ENCODE measurements at places on chromosomes 4 and X.

DNA sequence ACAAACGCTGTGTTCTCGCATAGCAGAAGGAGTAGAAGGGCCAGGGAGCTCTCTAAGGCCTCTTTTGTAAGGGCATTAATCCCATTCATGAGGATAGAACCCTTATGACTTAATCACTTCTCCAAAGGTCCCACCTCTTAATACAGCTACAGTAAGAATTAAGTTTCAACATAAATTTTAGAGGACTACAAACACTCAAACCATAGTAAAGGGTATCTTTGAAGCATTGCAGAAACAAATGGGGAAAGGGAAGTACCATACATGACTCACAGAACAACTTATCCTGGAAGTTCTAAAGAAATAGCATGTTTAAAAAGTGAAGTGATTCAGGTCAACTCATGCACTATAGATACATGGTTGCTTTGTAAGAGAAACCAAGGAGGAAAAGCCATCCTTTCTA is 680.8 kb downstream of the RPA4 start:
- no peak for DNase-seq

GRCh38 chrX:137749246-137749645 is 183.3 kb downstream of the ZIC3 start:
- DNase-seq = no peak

GRCh38 chrX:104668550-104668949 is 102.6 kb downstream of the IL1RAPL2 start:
- DNase-seq = no peak

GRCh38 chr4:102163404-102164140 is 181.7 kb downstream of the SLC39A8 start:
- DNase-seq = no peak

DNA sequence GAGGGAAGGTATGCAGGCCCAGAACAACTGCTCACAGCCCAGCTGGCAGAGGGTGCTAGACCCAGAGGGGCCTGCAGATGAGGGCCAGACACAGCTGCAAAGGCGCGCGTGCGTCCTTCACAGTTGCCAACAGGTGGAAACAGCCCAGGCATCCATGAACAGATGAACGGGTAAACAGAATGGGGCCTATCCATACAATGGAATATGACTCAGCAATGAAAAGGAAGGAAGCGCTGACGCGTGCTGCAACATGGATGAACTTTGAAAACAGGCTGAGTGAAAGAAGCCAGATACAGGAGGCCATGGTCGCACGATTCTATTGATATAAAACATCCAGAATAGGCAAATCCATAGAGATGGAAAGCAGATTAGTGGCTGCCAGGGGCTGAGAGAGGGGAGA is 83.1 kb upstream of the DDX3X start:
- no peak for DNase-seq

- no peak for DNase-seq
Measured at GRCh38 chr4:40523581-40523980, 106.1 kb downstream of the RBM47 start.

GRCh38 chr4:27248829-27249228 is 388.2 kb downstream of the STIM2 start:
- DNase-seq = no peak

DNA sequence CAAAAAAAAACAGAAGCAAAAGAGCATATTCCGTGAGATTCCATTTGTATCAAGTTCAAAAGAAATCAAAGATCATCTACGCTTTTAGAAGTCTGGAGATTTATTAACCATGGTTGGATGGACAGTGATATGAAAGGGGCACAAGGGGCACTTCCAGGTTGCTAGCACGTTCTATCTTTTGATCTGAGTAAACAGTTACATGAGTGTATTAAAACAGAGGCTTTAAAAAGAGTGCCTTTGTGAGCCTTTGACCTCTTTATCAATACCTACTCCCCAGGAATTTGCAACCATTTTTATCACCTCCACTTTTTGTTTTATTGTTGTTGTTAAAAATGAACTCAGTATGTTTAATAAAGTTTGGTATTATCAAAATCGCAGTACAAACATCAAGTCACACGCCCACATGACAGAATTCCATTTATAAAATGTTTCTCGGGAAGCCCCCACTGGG is 72.4 kb upstream of the UCP1 start:
- no peak for DNase-seq

DNA sequence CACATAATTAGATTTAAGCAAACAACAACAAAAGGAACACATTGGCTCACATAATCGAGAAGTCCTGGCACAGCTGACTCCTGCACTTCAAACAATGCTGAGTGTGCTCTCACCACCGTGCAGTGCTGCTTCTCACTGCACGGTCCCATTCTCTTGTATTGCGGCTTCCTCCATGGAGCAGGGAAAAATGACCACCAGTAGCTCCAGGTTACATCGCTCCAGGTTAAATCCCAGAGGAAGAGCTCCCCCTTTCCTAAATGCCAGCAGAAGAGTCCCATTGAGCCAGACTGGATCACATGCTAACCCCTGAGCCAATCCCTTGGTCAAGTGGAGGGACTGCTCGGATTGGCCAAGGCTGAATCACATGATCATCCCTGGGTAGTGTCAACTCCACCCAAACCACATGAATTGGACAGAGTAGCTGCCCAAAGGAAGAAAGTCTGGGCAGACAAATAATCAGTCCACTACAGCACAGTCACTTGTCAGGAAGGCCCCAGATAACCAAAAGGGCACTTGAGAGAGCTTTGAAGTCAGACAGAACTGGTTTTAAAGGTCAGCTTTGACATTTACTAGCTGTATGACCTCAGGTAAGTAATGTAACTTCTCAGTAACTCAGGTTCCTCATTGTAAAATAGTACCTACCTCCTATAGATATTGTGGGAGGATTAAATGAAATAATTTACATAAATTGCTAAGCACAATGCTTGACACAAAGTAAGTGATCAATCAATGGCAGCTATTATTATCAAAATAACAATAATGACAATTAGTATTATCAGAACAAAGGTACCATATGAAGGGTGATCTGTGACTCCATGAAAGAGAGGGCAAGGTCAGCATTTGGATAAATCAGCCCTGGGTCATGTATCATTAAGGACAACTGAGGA is 14.3 kb downstream of the TEC start:
- no peak for DNase-seq

DNA sequence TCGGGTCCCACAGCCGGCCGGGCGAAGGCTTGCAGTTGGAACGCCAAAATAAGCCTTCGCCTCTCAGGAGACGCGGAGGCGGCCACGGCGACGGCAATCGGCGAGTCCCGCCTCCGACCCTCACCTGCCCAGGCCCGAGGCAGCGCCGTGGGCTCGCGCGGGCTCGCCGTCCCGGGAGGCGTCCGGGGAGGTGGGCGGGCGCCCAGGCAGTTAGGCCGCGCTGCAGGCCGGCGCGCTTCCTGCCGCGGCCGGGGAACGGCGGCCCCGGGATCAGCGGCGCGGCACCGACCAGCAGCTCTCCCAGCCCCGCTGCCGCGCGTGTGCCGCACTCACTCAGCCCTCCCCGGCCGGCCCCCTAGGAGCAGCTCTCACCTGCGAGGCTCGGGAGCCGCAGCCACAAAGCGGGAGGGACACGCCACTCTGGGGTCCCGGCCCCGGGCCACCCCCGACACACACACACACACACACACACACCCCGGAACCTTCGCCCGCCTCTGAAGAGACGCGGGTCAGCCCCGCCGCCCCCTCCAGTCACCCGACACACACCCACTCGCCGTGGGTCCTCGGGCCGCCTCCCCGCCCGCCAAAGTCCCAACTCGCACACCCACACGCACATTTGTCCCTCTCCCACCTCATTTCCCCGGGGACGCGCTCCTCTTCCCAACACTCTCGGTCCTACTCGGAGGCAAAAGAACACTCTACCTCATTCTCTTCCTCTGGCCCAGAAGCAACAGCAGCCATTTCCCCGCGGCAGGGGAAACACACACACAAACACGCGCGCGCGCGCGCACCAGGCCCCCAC is at the start of gene CNOT6L:
TSS of gene CNOT6L (minus strand) at position 767 of the 802 bp plus-strand sequence. CDS start at position 707, 60 bp downstream.
- DNase-seq = no peak

DNA sequence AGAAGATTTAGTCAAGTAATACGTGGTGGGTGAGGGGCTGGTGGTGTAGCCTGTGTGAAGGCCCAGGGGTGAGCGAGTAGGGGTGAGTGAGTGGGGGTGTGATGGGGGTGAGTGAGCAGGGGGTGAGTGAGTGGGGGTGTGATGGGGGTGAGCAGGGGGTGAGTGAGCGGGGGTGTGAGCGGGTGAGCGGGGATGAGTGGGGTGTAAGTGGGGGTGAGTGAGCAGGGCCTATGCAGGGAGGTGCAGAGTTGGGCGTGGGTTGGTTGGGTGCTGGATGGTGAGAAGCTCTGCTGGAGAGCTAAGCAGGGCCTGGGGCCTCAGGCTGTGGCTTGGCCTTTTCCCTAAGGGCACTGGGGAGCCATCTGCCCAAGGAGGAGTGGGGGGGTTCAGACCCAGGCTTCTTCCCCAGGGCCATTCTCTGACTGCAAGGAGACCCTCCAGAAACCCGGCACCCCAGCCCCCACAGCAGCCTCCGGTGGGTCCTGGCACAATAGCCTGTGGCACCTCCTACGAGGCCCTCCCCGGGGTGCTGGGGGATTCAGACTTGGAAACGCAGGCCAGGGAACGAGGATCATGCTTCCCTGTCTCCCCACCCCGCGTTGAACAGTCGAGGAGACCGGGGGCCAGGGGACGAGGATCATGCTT is 30.4 kb downstream of the SH3TC1 start:
- DNase-seq = no peak

DNA sequence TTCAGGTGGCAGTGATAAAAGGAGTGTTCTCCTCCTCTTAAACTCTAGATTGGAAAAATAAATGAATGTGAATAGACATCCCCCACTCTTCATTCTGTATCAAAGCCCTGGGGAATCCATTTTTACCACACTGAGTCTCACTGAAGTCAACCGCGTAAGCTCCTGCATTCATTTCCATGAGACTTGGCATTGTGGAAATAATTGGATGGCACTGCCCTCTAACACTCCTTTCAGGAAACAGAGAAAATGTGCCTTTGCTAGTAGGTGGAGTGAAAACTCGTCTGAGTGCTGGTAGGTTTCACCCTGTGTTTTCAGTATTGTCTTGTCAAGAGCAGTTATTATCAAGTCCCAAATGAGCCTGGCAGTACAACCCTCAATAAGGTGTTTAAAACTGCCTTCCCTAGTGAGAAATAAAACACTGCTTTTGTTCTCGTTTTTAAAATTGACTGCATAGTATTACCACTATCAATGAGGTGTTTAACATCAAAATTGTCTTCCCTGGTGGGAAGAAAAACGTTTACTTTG is 9.7 kb upstream of the CDKN2AIP start:
- DNase-seq = no peak

- DNase-seq = no peak
Measured at GRCh38 chr4:181173046-181173445, 1070.2 kb upstream of the TENM3 start.

GRCh38 chr4:185257694-185258093 is 48.3 kb downstream of the SNX25 start:
- DNase-seq = no peak

DNA sequence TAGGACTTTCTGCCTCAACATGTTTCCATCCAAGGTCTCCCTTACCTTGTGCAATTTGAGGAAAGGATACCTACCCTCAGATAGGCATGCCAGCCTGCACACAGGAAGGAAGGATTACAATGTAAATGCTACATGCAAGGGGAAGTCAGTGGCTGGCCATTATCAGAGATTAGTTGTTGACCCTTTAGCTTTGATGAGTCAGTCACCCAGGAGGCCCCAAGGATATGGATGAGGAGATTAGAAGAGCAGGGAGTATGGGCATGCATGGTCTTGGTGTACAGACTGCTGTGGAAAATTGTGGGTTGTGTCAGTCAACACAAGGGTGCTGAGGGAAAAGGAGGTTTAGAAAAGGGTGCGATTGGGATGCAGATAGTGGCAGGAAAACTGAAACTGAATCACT is 92.0 kb downstream of the GUCY2F start:
- DNase-seq = no peak

DNA sequence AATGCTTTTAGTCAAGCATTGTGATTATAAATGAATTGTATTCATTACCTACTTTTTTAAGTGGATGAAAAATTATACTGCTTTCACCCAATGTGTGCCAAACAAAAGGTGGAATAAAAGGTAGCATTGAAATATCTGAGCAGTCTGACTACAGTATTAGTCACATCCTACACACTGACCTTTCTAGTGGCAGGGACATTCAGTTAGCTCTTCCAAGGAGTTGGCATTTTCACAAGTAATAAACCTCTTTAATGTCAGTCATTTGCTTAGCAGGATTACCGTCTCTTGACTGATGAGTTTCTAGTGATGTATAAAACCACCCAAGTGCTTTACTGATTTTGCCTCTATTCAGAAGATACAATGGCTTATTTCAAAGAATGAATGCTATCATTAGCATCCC is 687.9 kb downstream of the ARAP2 start:
- peak; percentile 16 for DNase-seq

- no peak for DNase-seq
Measured at GRCh38 chr4:183445097-183445428, 627 bp downstream of the CDKN2AIP start.

- no peak for DNase-seq
Measured at GRCh38 chr4:172751550-172751949, 417.1 kb upstream of the GALNT7 start.

- no peak for DNase-seq
Measured at GRCh38 chrX:46757593-46757992, 1.3 kb downstream of the SLC9A7 start.

- no peak for DNase-seq
Measured at GRCh38 chrX:52574416-52575275, 57.8 kb upstream of the XAGE1B start.

DNA sequence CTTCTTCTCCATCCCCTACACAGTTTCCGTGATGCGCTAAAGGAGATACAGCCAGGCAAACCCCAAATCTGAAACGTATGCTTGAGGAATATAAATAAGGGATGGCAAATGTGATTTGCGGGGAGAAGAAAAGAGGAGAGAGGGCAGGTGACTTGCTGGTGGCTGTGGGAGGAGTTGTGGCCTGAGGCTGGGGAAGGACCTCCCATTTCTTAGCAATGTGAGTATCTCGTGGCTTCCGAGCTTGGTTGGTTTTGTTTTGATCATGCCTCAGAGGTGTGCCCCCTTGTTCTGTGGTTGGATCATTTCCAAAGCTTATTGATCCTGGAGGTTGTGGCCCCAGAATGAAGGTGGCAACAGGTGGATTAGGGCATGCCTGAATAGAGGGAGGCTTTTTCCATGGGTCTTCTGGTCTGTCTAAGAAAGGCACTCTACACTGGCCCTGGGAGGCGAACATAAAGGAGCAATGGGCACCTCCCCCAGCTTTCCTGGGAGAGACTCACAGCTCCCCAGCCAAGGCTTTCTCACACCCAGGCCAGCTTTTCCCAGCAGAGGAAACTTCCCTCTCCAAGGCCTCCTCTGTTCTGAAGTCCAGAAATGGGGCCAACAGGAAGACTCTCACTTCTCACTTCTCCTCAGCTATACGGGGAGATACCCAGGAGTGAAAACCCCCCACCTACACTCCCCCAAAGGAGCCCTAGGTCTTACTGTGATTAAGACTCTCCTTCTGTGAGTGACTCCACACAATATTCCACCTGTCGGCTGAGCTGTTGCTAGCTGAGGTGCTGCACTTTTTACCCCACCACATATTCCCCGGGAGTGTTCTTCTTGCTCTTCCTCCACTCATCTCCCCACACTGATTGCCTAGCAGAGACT is 40.0 kb downstream of the C4orf51 start:
- DNase-seq = no peak

- peak; percentile 91 for DNase-seq
Measured at GRCh38 chr4:40255393-40256281, 58.8 kb downstream of the RHOH start.
